IMR-90 (cell line): ENCODE measurements at places on chromosomes 1 and 21. TPM values are rescaled to one million over a fixed set of nuclear protein-coding genes. Genes with fewer than 3 reads are reported as not detected.

DNA sequence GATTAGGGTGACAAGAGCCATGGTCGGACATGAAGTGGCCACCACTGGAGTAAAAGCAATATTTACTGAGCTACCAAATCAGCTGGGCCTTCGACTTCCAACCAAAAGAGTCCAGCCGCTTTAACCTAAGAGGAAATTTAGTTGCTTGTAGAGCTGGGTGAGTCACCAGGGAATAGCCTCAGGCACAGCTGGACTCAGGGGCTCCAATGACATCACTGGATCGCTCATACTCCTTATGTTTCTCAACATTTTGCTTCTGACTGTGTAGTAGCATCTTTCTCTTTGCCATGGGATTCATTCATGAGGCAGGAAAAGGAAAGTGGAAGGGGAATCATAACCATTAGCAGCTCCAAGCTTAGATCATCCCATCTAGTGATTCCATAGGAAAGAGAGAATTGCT lies 664.4 kb downstream of the MATN1 start:
- DNase-seq: peak; percentile 90

DNA sequence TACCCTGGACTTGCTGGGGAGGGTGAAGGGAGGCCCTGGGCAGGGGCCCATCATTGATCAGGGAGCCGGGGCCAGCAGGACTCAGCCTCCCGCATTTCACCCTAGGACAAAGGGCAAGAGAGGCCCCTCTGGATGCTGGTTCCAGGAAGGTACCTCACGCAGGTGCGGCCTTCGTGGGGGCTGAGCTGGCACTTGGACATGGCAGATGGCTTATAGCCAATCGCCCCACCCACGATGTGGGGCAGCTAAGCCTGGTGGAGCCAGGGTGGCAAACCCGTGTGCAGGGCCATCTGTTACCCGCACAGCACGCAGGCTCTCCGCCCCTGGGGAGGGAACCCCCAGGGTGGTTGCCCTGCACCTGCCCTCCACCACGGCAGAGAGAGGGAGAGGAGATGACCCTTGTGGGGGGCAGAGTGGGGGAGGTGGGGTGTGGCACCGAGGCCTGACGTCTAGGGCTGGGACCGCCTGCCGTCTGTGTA lies 2.5 kb downstream of the TFF3 start:
- DNase-seq: no peak

GRCh38 chr1:65762081-65762862 lies 30.4 kb upstream of the PDE4B start:
- peak; percentile 76 for DNase-seq

DNA sequence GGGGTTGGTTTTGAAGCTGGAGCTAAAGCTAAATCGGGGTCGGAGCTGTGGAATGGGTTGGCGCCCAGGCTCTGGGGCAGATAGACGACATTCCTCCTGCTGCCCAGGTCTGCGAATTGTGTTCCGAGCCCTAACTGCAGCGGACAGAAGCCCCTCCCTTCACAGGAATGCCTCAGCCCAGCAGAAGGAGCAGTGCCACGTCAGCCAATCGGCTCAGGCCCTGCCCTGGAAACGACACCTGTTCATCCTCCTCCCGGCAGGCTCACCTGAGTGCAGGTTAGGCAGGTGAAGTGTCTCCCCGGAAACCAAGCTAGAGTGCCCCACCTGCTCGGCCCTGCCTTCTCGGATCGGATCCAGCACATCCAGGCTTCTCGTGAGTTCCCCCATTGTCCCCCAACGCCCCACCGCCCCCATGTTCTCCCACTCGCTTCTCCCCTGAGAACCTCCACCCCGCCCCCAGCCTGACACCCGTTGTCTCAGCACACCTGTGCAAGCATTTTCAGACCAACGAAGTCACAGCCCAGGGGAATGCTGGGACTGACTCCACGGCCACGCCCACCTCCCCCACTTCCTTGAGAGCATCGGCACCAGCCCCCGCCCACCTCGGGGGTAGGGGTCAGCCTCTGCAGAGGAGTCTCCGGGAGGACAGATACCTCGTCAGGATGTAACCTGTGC lies 775 bp downstream of the TMEM125 start:
- no peak for DNase-seq

DNA sequence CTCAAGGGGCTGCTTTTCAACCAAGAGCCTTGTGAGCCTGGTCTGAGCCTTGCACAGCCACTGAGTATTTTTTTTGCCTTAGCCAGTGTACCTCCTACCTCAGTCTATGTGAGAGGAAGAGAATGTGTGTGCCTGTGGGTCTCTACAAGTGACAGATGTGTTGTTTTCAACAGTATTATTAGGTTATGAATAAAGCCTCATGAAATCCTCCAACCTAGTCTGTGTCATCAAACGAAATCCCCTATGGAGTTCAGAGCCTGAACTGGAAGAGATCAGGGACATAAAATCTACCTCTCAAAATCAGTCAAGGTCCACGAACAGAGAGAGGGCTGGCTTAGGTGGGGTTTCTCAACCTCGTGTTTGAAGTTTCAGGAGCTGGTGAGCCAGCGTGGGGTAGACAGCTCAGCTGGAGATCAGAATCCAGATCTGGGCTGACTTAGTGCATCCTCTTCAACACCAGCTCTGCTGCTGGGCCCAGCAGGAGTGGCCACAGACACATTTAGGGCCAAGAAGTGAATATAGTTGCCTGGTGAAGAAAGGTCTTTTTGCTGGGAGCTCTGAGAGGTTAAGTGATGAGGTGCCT lies 8.2 kb downstream of the XKR8 start:
- no peak for DNase-seq

GRCh38 chr21:31426235-31426797 lies 82.3 kb upstream of the TIAM1 start:
- no peak for DNase-seq

NPHP4 gene
- polyA plus RNA-seq: 5.5 and 5.8 TPM in 2 replicates
